Adipocyte (in vitro differentiated cells): ENCODE measurements at places on chromosomes 7 and 10.

DNA sequence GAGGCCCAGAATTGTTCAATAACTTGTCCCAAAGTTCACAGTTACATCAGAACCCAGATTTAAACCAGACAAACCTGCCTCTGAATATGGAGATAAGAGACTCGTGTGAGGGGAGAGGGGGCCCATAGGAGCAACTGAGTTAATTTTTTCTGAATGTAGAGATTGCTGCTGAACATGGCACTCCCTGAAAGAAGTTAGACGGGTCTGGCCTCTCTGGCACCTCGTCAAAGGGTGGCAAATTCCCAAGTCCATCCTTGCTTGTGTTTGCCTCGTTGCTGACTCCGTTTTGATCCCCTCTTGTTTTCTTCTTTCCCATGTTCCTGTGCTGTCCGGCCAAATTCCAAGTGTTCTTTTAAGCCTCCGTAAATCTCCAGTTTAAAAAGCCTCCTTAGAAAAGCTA lies 35.2 kb upstream of the YAE1 start:
- DNase-seq = no peak

DNA sequence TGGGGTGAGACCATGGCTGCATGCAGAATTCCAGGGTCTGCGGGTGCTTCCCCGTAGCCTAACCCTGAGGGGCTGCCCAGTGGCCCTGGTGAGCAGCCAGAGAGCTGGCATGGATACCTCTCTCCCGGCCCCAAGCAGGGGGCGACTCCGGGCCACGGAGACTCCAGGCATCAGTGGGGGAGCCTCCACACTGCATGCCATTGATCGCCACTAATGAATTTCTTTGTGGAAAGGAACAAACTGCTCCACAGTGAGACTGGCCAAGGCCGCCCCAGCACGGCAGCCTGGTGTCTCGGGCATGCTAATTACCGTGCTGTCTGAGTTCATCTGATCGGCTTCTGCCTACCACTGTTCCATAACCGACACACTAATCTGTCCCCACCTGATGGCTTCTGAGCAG lies 184.4 kb downstream of the GRID1 start:
- no peak for DNase-seq

- no peak for DNase-seq
Measured at GRCh38 chr7:1814089-1814811, 144.2 kb downstream of the ELFN1 start.

DNA sequence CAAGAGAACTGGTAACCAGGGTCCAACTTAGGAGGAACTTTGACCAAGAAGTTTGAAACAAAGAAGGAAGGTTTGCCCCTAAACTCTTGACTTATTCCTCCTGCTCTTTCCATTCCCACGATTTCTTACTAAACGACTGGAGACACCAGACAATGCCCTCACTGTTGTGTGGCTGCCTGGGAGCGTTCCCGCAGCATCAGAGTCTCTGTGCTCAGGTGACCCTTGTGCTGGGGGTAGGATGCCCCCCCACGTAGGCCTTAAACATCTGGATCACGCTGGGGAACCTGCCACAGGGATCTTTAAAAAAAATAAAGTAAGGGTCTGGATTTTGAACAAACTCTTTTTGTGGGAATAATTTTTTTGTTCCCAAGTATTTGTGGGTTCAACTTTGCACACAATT lies 30.1 kb upstream of the CTBP2 start:
- DNase-seq = no peak

- DNase-seq = no peak
Measured at GRCh38 chr7:41255716-41256115, 447.2 kb downstream of the INHBA start.

GRCh38 chr7:149188637-149189259 lies 6.6 kb upstream of the ZNF282 start:
- no peak for DNase-seq

DNA sequence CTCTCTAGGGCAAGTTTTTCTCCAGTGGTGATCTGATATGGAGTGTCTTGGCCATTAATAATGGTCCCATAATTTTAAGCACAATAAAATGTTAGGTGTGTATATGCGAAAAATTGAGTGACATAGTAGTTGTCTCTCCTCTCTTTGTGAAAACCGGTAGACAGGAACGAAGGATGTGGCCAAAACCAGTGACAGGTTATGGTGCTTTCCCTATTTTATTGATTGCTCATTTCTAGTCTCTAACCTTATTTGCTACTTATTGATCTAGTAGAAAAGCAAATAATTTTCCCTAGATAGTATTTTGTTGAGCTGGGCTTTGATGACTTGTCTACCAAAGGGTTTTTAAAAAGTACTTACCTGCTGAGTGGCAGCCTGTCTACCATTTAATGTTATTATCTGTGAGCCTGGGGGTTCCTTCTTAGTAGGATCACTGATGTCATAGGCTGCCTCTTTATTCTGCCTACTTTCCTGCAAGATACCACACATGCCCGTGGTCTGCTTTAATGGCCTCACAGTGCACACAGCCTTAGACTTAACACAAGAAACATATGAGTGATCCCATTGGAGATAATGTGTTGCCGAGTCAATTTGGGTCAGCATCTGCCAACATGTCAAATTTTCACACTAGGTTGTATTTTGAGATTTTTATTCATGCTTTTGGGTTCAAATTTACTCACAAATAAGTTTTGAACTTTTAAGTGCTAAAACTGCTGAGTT lies 100.0 kb downstream of the AUTS2 start:
- no peak for DNase-seq

GRCh38 chr10:122142641-122143237 lies 128.4 kb upstream of the BTBD16 start:
- DNase-seq = peak; percentile 34

DNA sequence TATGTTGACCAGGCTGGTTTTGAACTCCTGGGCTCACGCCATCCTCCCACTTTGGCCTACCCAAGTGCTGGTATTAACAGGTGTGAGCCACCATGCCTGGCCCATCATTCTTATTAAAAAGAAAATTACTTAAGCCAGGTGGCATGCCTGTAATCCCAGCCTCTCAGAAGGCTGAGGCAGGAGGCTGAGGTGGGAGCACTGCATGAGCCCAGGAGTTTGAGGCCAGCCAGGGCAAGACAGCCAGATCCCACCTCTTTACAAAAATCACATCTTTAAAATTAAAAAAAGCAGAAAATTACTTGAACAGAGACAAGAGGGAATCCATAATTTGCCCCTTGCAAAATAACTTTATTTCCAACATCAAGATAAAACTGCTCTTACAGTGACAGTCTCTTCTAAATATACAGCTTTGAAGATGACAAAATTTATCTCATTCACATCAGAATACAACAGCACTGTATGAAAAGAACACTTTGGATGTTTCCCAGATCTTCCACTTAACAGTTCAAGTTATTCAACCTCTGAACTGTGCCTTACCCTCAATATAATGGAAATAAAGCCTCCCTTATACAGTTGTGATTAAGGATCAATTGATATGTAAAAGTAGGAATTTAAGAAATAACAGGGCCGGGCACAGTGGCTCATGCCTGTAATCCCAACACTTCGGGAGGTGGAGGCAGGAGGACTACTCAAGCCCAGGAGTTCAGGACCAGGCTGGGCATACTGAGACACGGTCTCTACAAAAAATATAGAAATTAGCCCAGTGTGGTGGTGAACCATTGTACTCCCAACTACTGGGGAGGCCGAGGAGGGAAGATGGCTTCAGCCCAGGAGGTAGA lies 10.3 kb downstream of the WAPL start:
- no peak for DNase-seq

- peak; percentile 99 for DNase-seq
Measured at GRCh38 chr7:54758702-54759592, at the start of gene SEC61G. Gene SEC61G (minus strand): TSS chr7:54759211. CDS start chr7:54757588, 1,623 bp downstream.

- DNase-seq = no peak
Measured at GRCh38 chr10:127080317-127080716, 116.1 kb downstream of the INSYN2A start.

GRCh38 chr10:92407305-92408016 lies 116.5 kb downstream of the MARCHF5 start:
- no peak for DNase-seq

GRCh38 chr10:42149722-42150427 lies 488.5 kb downstream of the ZNF33B start:
- DNase-seq = no peak

DNA sequence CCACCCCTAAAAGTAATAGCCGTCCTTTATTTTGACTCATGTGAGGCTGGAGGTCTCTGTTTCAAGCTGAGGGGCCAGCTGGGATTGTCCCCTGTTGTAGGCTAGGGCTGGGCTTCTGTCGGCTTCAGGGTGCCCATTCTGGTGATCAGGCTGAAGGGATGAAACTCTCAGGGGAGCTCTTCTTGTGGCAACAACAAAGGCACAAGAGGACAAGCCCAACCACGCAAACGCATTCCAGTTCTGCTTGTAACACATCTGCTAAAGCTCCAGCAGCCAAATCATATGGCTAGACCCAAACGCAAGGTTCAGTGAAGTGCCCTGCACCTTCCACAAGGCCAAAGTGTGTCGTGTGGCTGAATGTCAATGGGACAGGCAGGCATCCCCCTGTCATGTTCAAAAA lies 405.7 kb downstream of the INHBA start:
- no peak for DNase-seq

GRCh38 chr10:95761939-95762492 lies 6.1 kb downstream of the ENTPD1 start:
- no peak for DNase-seq

DNA sequence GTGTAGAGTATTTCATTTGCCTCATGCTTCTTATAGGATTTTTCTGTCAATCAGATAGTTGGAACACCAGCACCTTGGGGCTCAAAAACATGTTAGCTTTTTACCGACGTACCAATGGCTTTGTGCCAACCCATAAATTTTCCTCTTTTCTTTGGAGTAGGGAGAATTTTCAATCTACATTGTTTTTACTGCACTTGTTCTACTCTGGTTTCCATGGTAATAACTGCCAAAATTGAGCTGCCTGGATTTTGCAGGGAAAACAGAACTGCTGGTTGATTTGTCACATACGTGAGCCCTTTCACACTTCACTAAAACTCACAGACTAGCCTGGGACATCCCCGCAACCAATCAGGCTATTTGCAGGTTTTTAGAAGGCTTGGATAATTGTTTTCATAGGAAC lies 189.7 kb downstream of the ARHGAP21 start:
- DNase-seq = no peak

DNA sequence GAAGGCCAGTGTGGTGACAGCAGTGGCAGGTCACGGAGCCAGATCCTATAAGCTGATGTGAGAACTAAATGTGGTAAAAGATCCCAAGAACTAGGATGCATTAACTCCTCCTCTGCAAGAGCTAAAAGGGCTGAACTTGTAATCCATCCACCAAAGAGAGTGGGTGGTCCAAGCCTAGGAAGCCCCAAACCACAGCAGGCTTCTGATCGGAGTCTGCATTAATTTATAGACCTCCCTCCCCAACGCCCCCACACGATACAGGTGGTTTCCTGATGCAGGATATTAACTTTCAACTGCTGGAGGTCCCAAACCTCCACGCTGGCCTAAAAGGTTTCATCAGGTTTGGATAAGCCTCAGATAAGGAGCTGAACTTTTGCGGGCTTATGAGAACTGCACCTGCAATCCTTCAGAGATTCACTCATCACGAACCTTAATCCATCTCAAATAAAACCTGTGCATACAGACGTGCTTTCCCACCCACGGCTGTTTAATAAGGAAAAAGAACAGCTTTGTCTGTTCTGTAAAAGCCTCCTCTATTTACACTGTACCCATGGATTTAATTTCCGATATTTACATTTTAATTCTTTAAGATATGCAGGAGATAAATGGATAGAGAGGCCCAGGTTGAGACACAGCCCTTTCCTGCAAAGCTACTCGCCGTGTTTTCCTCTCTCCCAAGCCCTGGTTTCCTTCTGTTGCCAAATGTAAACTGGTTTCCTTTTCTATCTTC lies 74.9 kb downstream of the GFRA1 start:
- no peak for DNase-seq

DNA sequence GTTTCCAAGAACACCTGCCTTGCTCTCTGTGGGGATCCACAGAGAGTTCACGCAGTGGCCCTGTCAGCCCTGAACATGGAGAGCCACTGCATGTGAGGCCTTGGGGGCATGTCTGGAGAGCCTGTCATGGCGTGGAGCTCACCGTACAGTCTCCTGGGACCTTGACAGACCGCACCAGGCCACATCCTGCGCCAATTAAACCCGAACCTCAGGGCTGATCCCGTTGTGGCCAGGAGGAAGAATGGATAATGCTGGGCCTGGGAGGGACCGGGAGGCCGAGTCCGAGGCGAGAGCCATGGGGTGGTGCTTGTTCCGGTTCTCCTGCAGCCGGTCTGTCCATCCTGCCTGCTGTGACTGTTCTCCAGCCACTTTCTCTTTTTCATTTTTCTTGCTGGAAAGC lies 68.7 kb downstream of the DNAJB6 start:
- DNase-seq = no peak

DNA sequence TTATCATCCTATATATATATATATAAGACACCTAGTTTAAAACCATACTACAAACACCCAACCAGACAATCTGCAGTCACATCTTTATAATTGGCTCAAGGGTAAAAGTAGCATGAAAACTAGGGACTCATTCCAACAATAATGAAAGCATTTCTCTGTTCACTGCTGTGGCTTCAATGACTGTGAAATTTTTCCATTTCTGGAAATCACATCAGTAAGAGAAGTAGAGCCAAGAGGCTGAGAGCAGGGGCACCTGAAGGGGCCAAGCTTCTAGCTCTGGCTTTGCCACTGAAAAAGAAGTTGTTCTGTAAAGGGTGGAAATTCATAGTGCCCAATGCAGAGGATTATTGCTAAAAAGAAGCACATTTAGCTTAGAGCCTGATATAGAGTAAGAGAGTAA lies 158.6 kb upstream of the GLI3 start:
- peak; percentile 32 for DNase-seq

DNA sequence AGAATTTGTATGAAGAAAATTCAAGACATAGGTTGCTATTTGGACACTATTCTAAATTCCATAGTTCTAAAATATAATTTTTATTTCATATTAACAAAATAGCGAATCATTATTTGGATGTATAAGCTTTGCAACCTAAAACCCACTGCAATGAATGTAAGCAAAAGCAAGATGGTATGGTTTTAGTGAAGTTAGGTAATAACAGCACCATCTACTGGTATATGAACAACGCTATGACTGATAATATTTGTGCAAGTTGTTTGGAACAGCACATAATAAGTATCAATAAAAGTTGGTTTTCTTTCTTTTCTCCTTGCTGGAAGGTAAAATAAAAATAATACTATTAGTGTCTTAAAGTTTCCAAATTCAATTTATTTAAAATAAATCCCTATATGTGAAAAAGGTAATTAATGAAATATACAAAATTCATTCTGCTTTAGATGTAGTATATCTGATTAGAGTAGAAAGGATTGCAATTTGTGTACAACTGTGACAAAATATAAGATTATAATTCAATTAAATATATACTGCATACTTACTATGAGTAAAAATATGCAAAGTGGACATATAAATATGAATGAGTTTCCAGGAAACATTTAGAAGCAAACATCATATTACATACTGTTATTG lies 79.0 kb upstream of the LSM8 start:
- peak; percentile 52 for DNase-seq

DNA sequence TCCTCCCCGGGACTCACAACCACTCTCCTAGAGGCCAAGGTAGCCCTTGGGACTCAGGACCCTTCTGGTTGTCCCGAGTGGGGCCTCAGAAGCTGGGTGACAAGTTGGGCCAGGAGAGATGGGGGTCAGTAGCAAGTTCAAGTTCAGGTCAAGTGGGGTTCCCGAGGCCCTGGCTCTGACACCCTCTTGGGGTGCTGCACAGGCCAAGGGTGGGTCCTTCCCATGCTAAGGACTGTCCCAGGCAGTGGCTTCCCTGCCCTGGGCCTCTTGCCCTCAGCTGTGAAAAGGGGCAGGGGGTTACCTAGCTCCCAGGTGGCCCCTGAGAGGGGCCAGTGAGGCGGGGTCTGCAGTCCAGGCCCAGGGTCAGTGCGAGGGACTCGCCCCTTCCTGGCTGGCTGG lies 115.4 kb upstream of the TNRC18 start:
- no peak for DNase-seq

GRCh38 chr10:125238682-125239081 lies 78.3 kb upstream of the CTBP2 start:
- no peak for DNase-seq

- DNase-seq = no peak
Measured at GRCh38 chr7:44380831-44381493, 55.6 kb upstream of the CAMK2B start.
